ENCODE measurements at places on chromosomes 12 and 14. TPM values are rescaled to one million over a fixed set of nuclear protein-coding genes. Genes with fewer than 3 reads are reported as not detected.

DNA sequence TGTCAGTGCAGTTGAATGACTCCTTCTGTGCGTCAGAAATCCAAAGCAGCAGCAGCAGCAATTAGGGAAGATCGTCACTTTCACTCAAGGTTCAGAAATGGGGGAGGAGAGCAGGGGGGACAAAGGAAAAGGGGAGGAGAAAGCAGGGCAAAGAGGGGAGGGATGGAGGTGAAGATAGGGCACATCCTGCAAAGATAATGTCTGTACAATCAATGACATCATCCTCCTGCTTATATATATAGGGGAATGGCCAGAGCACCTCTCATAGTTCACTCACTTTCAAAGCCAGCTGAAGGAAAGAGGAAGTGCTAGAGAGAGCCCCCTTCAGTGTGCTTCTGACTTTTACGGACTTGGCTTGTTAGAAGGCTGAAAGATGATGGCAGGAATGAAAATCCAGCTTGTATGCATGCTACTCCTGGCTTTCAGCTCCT, at the start of gene NTS:
TSS of gene NTS (plus strand) at position 265 of the 431 bp plus-strand sequence. CDS start at position 374, 109 bp downstream.
- H3K36me3 ChIP-seq = no peaks in the 10 kb centered on the region
- peak; percentile 78 for DNase-seq
- H3K27me3 ChIP-seq = no peaks in the 10 kb centered on the region
- H3K4me1 ChIP-seq = peaks cover 7% of the 10 kb centered on the region
- H3K27ac ChIP-seq = no peak within 1 kb of the TSS
- peak within 1 kb of the TSS; percentile 18 for H3K4me3 ChIP-seq

DNA sequence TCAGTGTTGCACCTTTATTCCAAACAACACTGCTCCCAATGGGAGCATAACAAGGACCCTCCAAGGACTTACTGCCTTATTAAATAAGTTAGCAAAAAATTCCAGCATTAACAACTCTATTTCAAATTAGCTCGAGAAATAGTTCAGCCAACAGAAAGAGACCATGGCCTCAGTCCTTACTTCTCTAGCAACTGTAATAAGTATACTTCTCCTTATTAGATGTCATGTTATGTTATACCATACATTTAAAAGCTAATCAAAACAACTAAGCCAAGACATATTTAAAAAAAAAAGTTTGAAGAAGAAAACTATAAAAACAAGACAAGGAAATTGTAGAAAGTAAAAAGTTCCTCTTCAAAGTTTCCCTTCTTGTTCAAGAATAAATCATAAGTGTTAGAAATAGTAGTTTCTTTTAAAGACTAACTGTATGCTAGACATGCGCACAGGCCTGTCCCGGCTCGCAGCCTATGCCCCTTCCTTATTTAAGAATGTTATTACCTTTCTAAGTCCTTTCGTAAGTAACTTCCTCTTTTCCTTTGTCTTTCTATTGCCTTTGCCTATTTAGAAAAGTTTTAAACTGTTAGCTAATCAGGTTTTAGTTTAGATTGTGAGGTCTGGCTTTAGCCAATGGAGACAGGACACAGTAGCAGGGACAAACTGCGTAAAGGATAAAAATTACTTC, 68.6 kb downstream of the RESF1 start:
- H3K27ac ChIP-seq = no peak overlapping the region
- no peaks in the 10 kb centered on the region for H3K27me3 ChIP-seq
- H3K36me3 ChIP-seq = no peaks in the 10 kb centered on the region
- DNase-seq = no peak

DNA sequence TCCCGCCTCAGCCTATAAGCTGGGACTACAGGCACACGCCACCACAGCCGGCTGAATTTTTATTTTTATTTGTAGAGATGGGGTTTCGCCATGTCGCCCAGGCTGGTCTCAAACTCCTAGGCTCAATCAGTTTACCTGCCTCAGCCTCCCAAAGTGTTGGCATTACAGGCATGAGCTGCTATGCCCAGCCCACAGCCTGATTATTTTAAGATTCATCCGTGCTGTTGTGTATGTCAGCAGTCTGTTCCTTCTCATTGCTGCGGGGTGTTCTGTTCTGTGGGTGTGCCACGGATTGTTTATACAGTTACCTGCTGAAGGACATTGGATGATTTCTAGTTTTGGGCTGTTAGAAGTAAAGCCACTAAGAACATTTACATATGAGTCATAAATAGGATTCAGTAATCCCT, 9.6 kb upstream of the EP400 start:
- no peak for DNase-seq
- H3K27me3 ChIP-seq = no peaks in the 10 kb centered on the region
- H3K4me3 ChIP-seq = no peak overlapping the region

Gene HOXC9
- not detected for total RNA-seq

Gene ARF3
- 288 TPM for total RNA-seq

Gene PARP11
- 30.3 TPM for total RNA-seq

All from endodermal cell (in vitro differentiated cells).